ENCODE measurements at places on chromosomes 3 and 15. TPM values are rescaled to one million over a fixed set of nuclear protein-coding genes. Genes with fewer than 3 reads are reported as not detected.
A peak's percentile ranks its signal among the peaks of the same experiment; 100 is the strongest.

LXN gene
- 30.3 TPM for total RNA-seq

TMEM158 gene
- 5.7 TPM for total RNA-seq

CSPG4 gene
- 105 TPM for total RNA-seq

FSTL1 gene
- total RNA-seq: 1,301 TPM

DNA sequence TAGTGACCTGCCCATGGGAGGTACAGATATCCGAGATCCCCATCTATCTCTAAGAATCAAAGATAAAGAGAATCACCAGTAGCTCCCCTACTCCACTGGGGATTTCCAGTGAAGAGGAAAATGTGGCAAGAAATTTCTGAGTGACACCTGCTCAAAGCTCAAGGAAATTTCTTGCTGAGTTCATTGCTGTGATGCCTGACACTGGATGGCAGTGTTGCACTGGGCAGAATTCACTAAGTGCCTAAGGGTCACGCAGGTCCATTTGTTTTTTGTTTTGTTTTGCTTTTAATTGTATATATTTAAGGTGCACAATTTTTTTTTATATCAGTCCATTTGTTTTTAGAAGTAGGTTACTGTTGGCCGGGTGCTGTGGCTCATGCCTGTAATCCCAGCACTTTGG, 109.5 kb upstream of the KCNAB1 start:
- DNase-seq: no peak

GRCh38 chr3:141905129-141905528, 28.7 kb downstream of the ATP1B3 start:
- no peak for DNase-seq

GRCh38 chr15:33126559-33127290, 67.8 kb downstream of the FMN1 start:
- no peak for DNase-seq

ADGRG7 gene
- not detected for total RNA-seq

ZIC4 gene
- not detected for total RNA-seq

- no peak for DNase-seq
Measured at GRCh38 chr3:12593473-12593872, 36.6 kb downstream of the MKRN2 start.

- DNase-seq: peak; percentile 73
Measured at GRCh38 chr15:25706176-25706955, 156.8 kb downstream of the ATP10A start.

- DNase-seq: no peak
Measured at GRCh38 chr3:88410259-88410658, 260.5 kb downstream of the C3orf38 start.

DNA sequence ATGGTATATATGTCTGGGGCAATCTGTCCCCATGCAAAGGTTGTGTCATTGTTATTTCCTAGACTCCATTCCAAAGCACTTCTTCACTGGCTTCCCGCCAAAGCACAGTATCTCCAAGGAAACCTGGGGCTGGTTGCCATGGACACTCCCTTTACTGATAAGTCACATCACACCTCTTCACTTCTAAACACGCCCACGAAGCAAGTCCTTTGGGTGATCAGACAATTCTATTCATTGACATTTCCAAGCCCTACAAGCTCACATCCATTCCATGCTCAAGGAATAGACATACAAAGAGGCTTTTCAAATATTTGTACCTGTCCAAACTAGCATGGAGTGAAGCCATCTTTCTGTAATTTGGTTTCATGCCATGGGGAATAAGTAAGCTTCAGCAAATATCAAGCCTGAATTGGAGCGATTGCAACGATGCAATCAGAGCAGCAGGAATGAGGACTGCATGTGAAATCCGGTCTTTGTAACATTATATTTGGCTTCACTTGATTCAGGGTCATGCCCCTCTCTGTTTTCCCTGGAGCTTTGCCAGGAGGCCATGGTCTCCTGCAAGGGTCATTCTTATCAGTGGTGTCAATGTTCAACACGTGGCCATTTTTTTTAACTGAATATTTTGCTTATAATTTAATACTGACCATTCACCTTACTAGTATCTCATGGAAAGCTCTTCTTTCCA, 201.6 kb upstream of the TMC3 start:
- DNase-seq: no peak

GRCh38 chr15:62902821-62903220, 139.7 kb upstream of the TPM1 start:
- DNase-seq: no peak

GRCh38 chr3:41148478-41148877, 50.8 kb upstream of the CTNNB1 start:
- no peak for DNase-seq

CX3CR1 gene
- 0.42 TPM for total RNA-seq

DNA sequence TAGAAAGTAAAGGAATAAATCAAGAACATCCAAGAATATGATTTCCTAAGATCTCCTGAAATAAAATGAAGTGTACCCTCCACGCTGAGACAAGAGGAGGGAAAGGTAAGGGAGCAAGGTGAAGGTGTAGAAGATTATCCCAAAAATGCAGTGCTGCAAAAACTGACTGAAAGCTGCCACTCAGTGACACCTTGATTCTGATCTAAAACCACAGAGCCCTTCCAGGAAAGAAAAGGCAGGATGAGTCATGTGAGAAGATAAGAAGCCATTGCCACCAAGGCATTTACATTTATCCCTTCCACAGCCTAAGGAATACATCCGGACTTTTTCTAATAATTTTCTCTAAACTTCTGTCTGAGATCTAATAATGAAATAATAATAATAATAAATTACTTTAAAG, 49.9 kb downstream of the IGSF11 start:
- DNase-seq: no peak

GRCh38 chr15:98860281-98861041, 147.1 kb downstream of the PGPEP1L start:
- DNase-seq: no peak

DNA sequence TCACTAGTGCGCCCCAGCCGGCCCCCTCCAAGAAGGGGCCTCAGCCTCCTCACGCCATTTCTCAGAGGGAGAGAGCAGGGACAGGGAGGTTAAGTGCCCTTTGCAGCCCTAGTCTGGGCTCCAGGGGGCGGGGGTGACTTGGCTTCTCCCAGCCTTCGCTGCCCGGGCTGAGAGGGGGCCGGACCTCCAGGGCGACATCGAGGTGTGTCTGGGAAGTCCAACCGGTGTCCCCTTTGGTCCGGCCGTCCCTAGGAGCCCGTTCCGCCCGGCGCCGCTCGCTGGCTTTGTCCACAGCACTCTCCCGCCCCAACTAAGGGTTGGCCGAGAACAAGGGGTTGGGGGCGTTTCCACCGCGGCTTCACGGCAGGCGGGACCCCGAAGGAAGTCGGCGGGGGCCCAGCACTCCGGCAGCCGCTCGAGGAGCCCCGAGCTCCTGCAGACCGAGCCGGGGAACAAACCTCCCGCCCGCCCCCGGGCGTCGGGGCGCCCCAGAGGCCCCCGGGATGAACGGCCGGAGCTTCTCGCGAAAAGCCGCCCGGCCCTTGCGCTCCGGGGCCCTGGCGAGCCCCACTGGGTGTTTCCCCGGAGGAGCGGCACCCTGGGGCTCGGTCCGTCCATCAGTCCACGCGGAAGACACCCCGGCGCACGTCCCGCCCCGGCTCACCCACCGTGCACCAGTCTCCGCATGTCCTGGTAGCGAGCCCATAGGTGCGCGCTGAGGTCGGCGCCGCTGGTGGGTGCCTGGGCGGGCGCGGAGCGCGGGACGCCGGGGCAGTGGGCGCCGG, 627 bp downstream of the NT5DC2 start:
- peak; percentile 90 for DNase-seq

- DNase-seq: no peak
Measured at GRCh38 chr3:129573493-129573892, 30.5 kb downstream of the H1-8 start.

DNA sequence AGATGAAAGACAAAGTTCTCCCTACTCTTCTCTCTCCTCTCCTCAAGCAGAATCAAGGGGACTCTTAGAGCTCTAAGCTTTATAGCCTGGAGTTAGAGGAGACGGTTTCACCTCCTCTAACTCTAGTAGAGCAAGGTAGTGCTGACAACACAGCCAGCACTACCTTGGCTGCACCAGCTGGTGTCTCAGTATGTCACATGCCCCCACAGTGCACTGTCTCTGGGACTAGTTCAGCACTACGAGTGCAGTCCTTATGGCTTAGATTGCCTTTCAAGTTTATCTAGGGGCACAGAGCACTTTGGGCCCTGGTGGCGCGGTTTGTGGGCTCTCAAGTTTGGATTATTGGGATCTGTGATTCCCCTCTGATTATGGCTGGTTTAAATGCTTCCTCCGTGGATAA, 614.1 kb upstream of the NECTIN3 start:
- DNase-seq: no peak

GRCh38 chr15:27864719-27865118, 234.4 kb downstream of the OCA2 start:
- DNase-seq: no peak

CORO2B gene
- total RNA-seq: 4.9 TPM

GRCh38 chr3:113287803-113288648, 76.7 kb downstream of the BOC start:
- DNase-seq: no peak

ECE2 gene
- total RNA-seq: not detected

DNA sequence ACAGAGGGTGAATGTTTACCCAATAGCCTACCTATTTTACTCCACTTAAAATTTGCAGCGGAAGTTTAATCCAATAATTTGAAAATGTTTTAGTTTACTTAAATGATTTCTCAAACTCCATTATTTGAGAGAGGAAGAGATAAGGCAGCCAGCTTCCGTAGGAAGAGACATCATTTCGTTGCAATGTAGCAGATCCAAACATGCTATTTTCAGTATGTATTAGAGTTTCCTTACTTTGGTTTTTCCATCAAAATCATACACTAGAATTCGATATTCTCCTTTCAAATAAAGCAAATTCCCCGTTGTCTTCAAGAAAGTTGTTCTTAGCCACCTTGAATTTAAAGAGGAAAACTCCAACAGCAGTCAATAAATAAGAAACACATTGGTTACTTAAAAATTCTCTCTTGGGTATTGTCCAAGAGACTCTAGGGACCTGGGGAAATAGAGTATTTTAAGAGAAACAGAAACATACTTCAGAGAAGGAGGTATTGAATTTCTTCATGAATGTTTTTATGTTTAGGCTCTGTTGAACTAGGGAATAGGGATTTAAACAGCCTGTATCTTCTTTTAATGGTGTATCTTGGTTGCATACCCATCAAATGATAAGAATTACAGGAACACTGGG, 324.5 kb upstream of the GBE1 start:
- DNase-seq: no peak

ANKRD63 gene
- total RNA-seq: not detected

- DNase-seq: no peak
Measured at GRCh38 chr3:71805199-71805598, 20.3 kb upstream of the PROK2 start.

GOLGA6D gene
- not detected for total RNA-seq

- DNase-seq: no peak
Measured at GRCh38 chr15:29910068-29910467, 87.8 kb upstream of the TJP1 start.
